Tibial nerve (tissue), 4 donors: ENCODE measurements at places on chromosomes 2 and 18.

GRCh38 chr18:21315741-21316197 lies 73.7 kb downstream of the GREB1L start:
- no peak for DNase-seq

DNA sequence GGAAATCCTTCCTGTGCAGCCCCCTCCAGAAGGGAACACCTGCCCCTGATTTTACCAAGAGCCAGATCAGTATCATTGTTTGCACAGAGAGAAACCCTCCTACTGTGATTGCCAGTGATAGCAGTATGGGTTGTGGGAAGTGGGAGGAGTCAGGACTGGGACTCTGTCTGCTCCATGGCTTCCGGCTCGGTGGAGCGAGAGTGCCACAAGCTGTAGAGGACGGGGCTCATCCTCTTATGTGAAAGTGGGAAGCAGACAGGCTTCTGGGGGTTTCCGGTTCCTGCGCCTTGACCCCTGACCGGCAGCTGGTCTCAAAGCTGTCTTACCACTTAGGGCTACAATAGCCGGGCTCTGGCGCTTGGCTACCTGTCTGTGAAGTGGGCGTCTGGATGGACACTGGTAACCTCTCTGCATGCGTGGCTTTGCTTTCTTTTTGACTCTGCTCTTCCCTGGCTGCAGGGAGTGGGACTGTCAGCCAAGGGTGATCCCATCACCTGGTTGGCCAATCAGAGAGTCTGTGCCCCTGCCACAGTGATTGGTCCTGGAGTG lies 79.7 kb downstream of the BCL2L11 start:
- DNase-seq = no peak

- no peak for DNase-seq
Observed at GRCh38 chr2:190214426-190215194, 105.0 kb downstream of the HIBCH start.

DNA sequence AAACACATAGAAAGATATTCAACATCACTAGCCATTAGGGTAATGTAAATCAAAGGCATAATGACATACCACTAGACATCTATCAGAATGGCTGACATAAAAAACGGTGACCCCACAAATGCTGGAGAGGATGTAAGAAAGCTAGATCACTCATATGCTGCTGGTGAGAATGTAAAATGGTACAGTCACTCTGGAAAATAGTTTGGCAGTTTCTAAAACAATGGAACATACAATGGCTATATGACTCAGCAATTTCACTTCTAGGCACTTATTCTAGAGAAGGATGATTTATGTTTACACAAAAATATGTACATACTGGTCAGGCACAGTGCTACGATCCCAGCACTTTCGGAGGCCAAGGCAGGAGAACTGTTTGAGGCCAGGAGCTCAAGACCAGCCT lies 87.3 kb downstream of the COLEC12 start:
- DNase-seq = no peak

GRCh38 chr2:126921066-126921465 lies 22.4 kb downstream of the TEX51 start:
- DNase-seq = no peak

DNA sequence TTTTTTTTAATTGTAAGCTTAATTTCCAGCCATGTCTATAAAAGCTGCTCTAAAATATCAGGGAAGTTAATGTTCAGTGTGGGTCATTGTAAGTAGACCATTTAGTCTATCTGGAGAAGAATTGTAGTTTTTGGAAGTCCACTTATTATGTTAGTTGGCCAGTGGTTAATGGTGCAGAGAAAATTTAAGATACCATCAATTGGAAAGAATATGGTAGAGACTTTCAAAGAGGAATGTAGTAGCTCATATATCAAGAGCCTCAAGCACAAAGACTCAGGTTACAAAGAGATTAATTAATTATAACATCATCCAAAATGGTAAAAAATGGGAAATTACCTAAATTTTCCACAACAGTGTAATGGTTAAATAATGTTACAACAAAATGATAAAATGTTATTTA lies 127.8 kb upstream of the CAVIN2 start:
- no peak for DNase-seq

- no peak for DNase-seq
Observed at GRCh38 chr2:235026649-235027557, 75.1 kb downstream of the SH3BP4 start.

GRCh38 chr2:112997151-112997550 lies 8.1 kb upstream of the IL36A start:
- DNase-seq = no peak

GRCh38 chr2:127194447-127194846 lies 25.7 kb downstream of the CYP27C1 start:
- DNase-seq = no peak

- no peak for DNase-seq
Observed at GRCh38 chr2:156456616-156457015, 20.4 kb downstream of the GPD2 start.

DNA sequence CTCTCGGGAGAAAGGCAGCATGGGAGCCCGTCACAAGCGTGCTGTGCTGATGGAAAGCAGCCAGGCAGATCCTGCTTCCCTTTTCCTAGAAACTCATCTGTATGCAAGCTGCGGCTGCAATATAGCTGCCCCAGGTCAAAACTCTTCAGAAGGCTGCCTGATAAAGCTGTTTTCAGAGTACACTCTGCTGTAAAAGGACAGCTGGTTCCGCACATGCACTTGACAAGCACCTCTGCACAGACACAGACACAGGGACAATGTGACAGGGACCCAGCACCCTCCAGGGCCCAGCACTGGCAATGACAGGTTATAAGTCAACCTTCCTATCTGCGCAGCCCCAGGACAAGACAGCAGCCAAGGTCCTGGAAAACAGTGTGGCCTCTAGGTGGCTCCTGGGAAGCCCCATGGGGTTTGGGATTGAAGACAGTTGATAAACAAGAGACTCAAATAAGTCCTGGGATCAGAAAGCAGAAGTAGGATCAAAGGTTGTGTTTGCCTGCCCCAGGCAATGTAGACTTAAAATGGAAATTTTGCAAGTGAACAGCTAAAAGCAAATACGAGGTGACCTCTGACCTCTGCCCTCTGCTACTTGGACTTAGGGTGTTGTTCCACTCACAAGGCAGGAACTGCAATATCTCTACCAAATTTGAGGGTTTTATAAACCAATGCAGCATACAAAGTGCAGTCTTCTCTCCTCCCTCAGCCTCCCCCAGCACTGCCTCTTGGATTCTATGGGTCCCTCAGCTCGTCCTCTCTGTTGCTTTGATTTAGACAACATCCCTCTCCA lies 16.9 kb downstream of the SLC66A2 start:
- no peak for DNase-seq

DNA sequence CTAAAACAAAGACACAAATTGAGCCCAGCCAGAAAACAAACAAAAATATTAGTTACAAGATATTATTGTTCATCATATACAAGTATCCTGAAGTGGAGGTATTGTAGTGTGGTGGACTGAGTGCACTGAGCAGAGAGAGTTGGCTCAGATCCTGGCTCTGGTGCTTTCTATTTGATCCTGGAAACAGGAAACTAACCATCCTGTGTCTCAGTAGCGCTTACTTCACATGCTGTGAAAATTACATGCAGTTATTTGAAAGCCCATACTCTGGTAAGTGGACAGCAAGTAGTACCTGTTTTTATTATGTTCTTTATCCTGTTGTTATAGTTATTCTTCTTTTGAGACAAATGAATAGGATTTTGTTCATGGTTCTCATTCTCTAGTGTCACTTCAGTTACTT lies 84.3 kb upstream of the CRIM1 start:
- no peak for DNase-seq

GRCh38 chr2:10557506-10558265 lies 109.6 kb upstream of the ODC1 start:
- no peak for DNase-seq

GRCh38 chr18:26356045-26356785 lies 130.0 kb downstream of the TAF4B start:
- DNase-seq = no peak

GRCh38 chr2:112137516-112138158 lies 548 bp upstream of the FBLN7 start:
- DNase-seq = no peak

DNA sequence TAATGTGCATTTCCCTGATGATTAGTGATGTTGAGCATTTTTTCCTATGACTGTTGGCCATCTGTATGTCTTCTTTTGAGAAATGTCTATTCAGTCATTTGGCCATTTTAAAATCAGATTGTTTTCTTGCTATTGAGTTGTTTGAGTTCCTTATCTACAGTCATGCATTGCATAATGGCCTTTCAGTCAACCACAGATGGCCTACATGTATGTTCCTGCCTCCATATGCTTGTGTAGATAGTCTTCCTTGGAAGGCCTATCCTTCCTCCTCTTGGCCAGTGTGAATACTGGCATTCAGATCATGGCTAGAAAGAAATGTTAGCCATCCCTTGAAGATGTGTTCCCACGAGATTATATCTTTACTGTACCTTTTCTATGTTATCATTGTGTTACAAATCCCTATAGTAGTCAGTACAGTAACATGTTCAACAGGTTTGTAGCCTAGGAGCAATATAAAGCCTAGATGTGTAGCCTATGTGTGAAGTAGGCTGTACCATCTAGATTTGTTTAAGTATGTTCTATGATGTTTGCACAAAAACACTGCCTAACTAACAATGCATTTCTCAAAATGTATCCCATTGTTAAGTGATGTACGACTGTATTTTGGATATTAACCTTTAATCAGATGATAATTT lies 65.6 kb upstream of the CD302 start:
- no peak for DNase-seq

DNA sequence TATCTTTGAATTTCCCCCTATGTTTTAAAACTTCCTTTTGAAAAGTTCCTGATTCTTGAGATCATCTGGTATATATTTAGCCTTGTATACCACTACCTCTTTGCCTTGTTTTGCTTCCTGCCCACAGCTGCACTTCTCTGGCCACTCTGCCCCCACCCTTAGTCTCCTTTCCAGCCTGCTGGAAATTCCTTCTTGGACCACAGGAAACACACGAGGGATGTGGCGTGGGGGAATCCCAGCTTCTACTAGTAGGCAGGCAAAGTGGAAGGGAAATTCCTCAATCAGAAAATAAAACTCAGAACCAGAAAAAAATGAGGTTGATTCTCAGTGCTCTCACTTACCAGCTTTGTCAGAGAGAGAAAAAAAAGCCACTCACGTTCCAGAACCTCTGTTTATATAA lies 13.4 kb downstream of the IL18RAP start:
- DNase-seq = no peak

DNA sequence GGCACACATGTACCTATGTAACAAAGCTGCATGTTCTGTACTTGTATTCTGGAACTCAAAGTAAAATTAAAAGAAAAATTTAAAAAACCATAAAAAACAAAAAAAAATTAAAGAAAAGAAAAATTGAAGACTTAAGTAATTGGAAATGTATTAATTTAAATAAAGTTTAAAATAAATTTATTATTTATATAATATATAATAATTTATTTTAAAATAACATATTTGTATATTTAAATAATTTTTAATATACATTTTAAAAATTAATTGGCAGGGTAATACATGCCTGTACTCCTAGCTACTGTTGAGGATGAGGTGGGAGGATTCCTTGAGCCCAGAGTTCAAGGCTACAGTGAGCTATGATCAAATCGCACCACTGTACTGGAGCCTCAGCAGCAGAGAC lies 1830.6 kb upstream of the CELF4 start:
- no peak for DNase-seq

DNA sequence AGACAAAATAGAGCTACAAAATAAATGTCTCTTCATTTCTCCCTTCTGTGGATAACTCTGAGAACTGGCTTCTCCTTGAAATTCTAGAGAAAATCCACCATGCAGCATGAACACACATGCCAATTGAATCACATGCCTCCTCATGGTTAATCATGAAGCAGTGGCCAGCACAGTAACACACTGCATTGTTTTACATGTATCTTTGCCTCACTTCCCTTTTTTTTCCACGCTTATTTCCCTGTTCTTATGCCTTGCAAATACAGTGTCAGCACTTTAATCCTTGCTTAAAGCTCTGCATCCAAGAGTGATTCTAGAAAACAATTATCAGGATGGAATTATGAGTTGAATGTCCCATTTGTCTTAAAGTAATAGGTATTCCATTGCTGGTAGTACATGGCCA lies 50.3 kb upstream of the ZBTB7C start:
- no peak for DNase-seq

GRCh38 chr18:61892683-61893308 lies at the start of gene RNF152:
TSS of gene RNF152 (minus strand) at chr18:61893007. CDS start at chr18:61816463, 76,544 bp downstream.
- peak; percentile 8 for DNase-seq

DNA sequence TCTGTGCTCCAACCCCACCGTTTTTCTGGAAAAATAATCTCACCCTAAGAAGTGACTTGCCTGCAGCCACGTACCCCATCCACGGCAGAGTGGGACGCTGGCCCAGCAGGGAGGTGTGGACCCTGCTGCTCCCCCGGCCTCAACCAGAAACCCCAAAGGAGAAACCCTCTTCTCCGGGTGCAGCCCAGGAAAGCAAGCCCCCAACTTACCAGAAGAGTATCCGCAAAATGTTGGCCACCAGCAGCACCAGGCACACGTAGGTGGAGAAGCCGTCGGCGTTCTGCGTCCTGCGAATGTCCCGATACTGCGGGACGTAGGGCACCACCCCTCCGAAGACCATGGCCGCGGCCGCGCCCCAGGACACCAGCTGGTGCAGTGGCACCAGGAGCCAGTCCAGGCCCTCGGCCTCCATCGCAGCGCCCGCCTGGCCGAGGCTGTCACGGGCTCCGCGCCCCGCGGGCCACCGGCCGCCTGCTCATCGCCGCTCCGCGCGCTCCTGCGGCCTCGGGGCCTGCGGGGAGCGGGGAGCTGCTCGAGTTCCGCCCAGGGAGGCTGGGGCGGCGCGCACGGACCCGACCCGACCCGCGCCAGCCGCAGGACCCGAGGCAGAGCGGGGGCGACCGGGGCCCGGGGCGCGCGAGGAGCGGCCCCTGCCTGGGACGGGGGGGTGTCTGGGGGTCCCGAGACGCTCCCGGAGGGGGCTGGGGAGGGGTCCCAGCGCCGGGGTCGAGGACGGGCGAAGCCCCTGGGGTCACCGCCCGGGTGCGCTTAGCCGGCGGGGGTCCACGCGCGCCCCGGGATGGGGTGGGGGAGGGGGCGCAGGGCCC lies 725 bp downstream of the SLC66A2 start:
- DNase-seq = no peak

DNA sequence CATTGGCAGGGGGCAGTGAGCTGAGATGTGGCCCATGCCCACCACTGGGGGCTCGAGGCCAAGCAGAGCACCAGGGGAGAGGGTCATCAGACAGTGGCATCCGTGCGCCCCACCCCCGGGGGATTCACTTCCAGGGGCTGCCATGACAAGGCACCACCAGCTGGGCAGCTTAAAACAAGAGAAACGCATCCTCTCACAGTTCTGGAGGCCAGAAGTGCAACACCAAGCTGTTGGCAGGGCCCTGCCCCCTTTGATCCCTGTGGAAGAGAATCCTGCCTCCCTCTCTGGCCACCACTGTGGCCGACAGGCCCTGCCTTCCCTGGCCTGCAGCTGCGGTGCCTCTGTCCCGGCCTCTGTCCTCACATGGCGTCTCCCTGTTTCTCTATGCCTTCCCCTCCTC lies 187.7 kb upstream of the ID2 start:
- DNase-seq = no peak
